Fibroblast of skin of left biceps (primary cell): ENCODE measurements at places on chromosomes 7 and 10.

- no peak for DNase-seq
These were observed 13.9 kb downstream of the KLHDC10 start for GRCh38 chr7:130084037-130084875.

- DNase-seq, result no peak
These were observed 144.0 kb downstream of the BBS9 start for GRCh38 chr7:33273356-33273755.

DNA sequence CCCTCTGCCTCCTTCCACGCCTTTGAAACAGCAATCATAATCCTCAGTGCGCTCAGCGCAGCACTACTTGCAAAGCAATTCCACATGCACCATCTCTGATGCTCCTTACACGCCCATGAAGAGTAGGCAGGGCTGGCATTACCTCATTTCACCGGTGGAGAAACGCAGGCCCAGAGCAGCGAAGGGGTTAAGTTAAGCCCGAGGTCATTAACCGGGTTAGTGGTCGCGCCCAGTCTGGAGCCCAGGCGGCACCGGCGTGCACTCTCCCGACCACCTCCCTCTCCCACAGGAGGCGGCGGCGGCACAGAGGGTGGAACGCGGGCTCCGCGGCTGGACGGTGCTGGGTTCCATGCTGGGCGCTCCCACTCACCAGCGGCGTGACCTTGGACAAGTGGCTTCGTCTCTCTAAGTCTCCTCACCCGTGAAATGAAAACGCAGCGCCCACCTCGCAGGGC lies 515 bp downstream of the FASTK start:
- DNase-seq, result no peak

GRCh38 chr10:33497338-33497737 lies 162.9 kb upstream of the NRP1 start:
- DNase-seq, result no peak

- DNase-seq, result no peak
These were observed 386.7 kb downstream of the CALN1 start for GRCh38 chr7:72025381-72025960.

- DNase-seq, result no peak
These were observed 612 bp downstream of the SNX8 start for GRCh38 chr7:2313450-2314208.

DNA sequence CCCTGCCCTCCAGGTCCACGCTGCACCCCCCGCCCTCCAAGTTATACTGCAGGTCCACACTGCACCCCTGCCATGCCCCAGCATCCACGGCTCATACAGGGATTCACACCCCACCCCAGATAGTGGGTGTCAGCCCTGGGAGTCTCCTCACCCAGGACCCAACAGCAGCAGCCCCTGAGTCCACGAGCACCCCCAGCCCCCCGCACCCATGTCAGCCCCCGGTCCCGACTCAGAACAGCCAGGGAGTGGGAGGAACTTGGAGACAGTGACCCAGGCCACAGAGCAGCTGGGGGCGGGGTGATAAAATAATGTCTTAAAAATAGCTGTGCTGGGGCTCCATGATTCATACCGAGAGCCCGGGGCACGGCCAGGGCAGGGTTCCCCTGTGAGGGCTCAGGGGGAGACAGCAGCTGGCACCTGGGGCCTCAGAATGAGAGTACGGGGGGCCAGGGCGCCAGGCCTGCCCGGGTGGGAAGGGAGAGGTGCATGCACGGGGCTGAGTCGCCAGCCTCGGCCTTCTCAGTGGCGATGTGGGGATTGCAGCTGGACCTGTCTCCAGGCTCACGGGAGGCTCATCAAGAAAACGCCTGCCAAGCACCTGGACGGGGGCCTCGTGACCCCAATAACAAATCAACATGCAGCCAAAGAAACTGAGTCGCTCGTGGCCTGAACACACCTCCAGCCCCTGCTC lies 29.8 kb downstream of the ADAP1 start:
- no peak for DNase-seq

- no peak for DNase-seq
These were observed 137.1 kb upstream of the UNC5B start for GRCh38 chr10:71075086-71075758.

DNA sequence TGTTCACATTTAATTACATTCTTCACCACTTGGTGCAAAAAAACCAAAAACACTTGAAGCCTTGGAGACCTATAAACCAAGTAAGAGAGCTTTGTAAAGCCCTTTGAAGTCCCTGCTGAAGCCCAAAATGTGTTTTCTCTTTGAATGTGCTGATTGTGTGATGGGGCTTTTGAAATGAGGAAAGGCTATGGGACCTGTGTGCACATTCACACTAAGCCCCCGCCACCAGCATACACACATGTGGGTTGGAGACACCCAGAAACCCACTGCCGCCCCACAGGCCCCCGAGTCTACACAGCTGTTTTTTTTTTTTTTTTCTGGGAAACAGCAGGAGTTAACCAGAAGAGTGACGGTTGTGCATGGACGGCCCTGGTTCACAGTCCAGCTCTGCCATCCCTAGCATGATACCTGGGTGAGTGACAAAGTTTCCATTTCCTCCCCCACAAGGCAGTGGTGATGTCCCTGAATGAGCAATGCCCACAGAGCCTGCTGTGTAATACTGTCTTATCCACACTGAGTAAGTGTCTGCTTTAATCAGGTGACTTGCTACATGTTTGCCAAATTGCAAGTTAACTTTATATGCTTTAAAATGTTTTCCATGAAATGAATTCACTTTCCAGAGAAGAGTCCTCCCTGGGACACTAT lies 154.6 kb upstream of the GDF10 start:
- no peak for DNase-seq

- no peak for DNase-seq
These were observed 162.8 kb upstream of the ZMIZ1 start for GRCh38 chr10:78905957-78906308.
